Stimulated activated CD4-positive, alpha-beta T cell treated with anti-CD3 and anti-CD28 coated beads, Interleukin-1b, Interleukin-23, amount 100 ng/mL, for 1 hour (primary cell): ENCODE measurements at places on chromosomes 6 and 20.

DNA sequence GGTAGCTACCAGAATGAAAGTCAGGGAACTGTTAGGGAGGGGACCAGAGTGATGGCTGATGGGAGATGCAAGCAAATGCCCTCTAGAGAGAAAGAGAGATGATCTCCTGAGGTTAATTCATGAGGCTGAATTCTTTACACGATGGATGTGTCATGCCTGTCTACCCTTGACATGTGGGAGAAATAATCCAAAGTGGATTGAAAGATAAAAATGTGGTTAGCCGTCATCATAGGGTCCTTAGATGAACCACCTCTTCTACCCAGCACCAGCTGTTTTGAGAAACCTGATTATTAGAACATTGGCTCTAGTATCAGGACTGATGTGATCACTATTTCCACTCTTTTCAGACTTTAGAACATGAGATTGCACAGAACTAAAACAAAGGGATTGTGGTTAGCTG, 53.6 kb downstream of the SOBP start:
- DNase-seq, result no peak

- DNase-seq, result no peak
Measured at GRCh38 chr6:111842271-111842822, 30.9 kb downstream of the FYN start.

DNA sequence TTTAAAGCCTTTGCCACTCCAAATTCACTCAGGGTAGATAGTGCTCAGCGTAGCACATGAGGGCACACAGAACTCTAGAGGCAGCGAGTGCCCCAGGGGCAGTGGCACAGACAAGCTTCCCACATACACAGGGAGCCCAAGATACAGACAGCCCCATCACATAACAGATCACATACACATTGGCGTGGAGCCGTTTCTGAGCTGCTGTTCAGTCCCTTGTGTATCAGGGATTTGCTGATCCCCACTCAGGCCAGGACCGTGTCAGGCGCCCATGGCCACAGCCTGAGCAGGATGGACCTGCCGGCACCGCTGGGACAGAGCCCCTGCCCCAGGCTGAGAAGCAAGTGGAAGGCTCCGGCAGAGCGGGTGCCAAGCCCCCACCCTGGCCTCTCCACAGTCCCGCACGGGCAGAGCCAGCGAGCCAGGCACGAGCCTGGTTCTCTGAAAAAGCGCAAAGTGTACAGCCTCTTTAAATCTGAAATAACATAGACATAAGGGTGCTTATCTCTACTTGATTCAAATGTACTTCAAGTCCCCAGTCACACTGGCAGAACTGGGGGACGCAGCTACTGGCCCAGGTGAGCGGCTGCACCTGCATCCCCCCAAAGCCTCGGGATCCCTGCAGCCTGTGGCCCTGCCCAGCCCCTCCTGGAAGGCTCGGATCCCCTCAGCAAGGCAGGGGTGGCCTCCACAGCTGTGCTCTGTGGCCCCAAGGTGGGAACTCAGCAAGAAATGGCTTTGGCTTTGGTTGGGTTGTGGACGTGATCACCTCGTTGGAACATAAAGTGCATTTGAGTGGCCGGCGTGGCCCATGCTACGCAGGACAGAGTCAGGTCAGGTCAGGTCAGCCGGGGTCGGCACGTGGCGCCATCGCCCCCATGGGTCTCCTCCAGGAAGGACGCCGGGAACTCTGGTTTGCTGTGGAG, 231.3 kb downstream of the ERMARD start:
- no peak for DNase-seq

- no peak for DNase-seq
Measured at GRCh38 chr20:10709916-10710315, 36.1 kb upstream of the JAG1 start.

- DNase-seq, result no peak
Measured at GRCh38 chr6:16097382-16098171, 31.3 kb upstream of the MYLIP start.

DNA sequence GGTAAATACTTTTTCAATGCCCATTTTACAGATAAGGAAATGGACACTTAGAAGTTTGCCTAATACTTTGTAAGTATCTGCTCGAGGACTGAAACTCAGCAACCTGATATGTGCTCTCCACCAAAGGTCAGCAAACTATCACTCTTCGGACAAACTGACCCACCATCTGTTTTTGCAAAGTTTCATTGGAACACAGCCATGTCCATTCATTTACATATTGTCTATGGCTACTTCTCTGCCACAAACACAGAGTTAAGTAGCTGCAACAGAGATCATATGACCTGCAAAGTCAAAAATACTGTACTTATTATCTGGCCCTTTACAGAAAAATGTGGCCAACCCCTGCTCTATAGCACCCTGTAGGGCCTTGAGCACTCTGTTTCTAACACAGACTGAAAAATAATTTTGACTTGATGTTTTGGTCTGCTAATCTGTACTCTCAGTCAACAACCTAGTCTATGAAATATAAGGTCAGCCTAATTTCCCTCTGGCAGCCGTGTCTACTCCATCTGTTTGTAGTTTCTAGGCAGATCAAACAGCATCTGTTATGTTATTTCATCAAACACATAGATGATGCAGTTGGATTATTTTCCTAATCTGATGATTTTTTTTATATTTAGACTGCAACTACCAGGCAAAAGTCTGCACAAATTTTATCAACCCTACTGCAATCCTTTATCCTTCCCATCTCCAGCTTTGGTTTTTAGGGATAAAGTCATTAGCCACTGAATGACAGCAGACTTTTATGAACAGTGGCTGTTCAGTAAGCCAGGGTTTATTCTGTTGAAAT, 41.4 kb upstream of the BEND6 start:
- DNase-seq, result no peak

DNA sequence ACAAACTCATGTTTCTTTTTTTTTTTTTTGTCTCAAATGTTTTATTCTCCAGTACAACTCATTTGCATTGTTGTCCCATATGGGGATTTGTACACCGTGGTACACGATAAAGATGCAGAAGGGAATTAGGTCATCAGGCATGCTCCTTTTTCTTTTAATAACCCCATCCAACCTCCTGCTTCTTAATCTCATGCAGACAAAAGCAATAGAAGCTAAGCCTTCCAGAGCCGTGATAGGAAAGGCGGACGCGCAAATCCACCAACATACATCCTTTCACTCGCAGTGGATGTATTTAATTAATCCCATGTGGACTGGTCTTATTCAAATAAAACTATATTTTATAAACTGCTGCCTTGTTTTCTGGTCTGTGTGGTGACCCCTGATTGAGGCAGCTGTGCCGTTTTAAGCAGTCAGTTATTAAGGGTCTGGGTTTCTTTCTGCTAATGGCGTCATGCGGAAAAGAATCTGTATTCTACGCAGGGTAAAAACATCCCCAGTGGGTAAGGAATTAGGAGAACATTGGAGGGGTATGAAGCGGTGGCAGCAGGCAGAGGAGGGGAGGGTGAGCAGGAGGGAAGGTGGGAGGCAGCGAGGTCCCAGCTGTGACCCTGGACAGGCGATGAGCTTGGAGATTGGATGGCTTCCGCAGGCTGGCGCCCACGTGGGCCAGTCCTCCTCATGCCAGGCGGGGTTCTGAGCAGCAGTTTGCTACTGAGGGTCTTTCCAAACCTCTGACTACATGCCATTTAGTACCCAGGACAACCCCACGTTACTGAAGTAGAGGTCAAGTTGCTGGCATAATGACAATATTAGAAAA, 172.8 kb downstream of the LINC00237 start:
- no peak for DNase-seq

- no peak for DNase-seq
Measured at GRCh38 chr6:147078106-147078505, 126.1 kb upstream of the STXBP5 start.

DNA sequence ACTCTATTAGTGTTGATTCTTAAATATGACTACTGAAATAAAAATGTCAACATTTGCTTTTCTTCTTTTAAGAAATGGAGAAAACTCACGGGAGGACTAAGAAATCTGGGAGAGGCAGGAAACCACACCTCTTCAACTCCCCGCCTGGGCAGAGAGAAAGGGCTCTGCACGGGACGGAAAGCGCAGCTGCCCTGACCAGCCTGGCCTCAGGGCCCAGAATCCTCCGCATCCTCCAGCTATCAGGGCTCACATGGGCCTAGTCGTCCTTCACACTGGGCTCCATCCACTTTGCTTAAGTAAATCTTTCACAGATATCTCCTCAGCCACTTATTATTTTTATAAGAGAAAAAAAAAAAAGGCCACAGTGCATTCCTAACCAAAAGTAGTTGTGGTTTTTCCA, 215.1 kb downstream of the TBXT start:
- no peak for DNase-seq

DNA sequence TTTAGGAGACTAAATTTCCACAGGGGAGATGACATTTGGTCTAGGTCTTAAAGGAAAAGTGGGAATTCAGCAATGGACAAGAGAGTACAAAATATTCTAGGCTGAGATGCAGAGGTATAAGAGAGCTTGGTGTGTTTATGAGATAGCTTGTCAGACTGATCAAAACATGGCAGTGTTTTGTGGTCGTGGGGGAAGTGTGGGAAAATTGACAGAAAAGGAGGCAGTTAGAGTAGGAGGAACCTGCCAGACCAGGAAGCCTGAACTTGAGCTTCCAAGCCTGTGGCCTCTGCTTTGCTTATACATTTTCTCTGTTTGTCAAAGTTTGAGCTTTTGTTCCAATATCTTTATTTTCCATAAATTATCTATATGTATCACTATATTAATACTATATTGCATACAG, 69.5 kb upstream of the MAP3K7 start:
- no peak for DNase-seq

- no peak for DNase-seq
Measured at GRCh38 chr6:10073341-10073740, 341.5 kb downstream of the TFAP2A start.

GRCh38 chr6:55953335-55953734, 77.9 kb upstream of the BMP5 start:
- DNase-seq, result no peak

DNA sequence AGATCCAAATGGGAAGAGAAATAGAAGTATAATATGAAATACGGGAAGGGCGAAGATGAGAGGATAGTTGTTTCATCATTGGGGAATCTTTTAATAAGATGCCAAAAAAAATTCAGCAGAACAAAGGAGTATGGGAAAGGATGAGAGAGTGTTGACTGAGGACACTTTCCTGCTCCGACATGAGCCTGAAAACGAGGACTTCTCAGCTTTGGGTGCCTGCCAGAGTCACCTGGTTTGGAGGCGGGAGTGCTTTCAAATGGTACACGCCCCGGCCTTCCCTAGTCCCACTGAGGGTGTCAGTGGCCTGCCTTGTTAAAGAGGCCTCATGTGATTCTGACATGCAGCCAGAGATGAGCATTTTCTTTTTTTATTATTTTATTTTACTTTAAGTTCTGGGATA, 250.9 kb downstream of the ANKRD60 start:
- DNase-seq, result no peak

- DNase-seq, result no peak
Measured at GRCh38 chr6:24535210-24535609, 40.4 kb downstream of the ALDH5A1 start.

DNA sequence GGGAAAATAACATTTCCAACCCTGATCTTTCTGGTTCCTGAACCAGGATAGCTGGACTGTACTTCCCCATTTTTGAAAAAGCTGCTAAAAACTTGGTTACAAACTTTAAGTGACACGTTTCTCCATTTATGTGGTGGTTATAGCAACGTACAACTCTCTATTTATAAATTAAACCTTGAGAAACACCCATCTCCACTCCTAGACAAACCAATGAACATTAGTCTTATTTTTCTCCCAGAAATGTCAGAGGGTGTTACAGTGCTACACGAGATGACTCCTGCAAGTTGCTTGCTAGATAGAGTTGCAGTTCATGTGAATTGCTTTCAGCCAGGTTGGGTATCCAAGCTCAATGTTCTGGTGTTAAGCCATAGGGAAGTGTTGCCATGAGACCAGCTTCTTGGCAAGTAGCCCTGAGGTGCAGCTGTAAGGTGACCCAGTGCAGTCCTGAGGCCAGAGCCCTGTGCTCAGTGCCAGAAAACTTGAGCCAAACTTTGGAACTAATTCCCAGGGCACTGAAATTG, 51.3 kb upstream of the REV3L start:
- no peak for DNase-seq

GRCh38 chr20:15638816-15639215, 934.4 kb downstream of the KIF16B start:
- no peak for DNase-seq
